ENCODE measurements at places on chromosomes 2 and 18.

- DNase-seq = no peak
Measured at GRCh38 chr2:149556452-149556851, 31.1 kb downstream of the MMADHC start.

GRCh38 chr2:233760043-233760442, at the start of gene UGT1A1:
Gene UGT1A1, plus strand, starts transcription at chr2:233760270. Its CDS starts 18 bp downstream, at chr2:233760288.
- no peak for DNase-seq

DNA sequence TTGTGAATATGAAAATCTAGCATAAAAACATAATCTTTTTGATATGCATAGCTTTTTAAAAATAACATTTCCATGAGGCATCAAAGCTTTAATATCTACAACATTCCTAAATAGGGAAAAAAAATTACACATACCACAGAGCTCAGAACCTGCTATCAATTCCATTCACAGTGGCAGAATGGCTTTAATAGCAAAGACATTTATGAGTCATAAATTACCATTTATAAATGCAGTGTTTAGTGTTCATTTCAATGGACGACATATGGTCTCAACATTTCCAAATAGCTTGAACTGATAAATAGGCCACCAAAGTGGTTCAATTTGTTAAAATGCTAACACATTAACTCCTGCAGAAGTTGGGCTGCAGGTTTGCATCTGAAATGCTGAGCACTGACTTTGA, 600.6 kb upstream of the SETBP1 start:
- DNase-seq = no peak

- no peak for DNase-seq
Measured at GRCh38 chr18:2536493-2536892, 34.8 kb downstream of the METTL4 start.

- DNase-seq = no peak
Measured at GRCh38 chr2:217147818-217148217, 288.0 kb upstream of the TNP1 start.

DNA sequence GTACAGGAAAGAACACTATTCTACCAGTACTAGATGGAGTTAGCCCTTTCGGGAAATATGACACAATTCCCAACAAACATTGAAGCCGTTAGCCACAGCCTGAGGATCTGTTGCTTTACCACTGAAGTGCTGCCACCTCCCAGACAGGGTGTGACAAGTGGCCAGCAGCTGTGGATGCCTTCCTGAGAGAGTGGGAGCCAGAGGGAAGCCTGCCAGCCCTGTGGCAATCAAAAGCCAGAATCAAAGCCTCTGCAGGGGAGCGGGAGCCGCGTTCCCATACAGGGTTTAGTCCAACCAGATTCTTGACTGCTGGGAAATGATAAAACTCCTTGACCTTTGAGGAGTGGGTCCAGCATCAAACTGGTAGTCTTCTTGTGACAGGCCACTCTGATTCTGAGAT, 38.0 kb downstream of the SLC4A1AP start:
- DNase-seq = no peak

GRCh38 chr2:113873867-113874266, 16.0 kb upstream of the ACTR3 start:
- no peak for DNase-seq

DNA sequence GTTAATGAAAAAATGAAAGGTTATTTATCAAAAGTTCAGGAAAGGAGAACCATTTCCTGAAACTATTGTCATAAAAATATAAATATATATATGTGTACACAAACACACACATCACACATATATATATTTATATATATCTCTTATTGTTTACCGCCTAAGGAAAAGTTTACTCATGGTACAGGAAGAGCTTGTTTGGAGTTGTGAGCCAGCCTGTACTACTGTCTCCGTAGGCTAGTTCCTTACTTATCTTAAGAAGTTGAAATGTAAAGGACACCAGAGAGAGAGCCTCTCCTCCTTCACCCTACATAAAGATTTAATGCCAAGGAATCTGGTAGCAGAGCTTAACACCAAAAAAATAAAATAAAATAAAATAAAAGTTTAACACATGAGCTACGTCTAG, 19.6 kb downstream of the DSC1 start:
- no peak for DNase-seq

DNA sequence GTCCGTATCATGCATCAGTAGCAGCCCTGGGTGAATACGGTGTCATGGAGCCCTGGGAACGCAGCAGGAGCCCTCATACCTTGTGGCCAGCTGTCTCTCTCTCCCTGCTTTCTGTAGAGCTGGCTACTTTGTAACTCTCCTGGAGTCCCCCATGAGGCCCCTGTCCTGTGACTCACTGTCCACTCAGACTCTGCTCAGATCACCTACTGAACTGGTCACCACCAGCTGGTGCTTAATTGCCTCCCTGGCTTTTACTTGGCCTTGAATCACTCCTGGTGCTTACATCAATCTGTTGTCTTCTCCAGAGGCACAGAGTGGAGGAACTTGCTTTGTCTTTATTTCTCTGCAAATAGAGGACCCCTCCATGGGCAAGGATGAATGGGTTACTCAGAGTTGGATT, 172.7 kb downstream of the HRH4 start:
- DNase-seq = no peak

DNA sequence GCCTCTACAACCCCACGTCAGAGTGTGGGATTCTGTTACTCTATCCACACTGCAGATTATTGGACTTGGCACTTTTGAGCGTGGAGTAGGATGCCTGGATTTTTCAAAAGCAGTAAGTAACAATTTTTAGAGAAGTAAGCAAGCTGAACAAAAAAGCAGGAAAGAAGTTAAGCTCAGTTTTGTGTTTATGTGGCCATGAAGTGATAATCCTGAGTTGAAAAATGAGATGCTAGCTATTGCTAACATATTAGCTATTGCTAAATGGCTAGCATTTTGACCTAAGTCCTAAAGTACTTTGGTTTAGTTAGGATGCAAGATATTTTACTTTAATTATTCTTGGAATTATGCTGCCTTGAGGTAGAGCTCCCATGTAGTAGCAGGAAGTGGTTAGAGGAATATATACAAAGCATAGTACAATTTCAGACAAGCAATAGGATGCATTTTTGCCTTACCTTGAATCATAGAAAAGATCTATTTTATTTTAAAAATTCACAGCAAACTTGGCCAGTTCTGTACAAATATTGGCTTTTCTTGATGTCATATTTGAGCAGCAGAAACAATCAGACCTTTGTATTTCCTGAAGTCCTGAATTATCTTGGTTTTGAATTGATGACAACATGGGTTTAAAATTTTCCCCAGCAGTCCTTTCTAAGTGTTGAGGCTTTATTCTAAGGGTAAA, 74.6 kb downstream of the COX7A2L start:
- DNase-seq = no peak

- no peak for DNase-seq
Measured at GRCh38 chr18:74155276-74155675, 7.0 kb downstream of the TIMM21 start.
